Activated CD4-positive, CD25-positive, alpha-beta regulatory T cell (primary cell): ENCODE measurements at places on chromosomes 13 and 19.

DNA sequence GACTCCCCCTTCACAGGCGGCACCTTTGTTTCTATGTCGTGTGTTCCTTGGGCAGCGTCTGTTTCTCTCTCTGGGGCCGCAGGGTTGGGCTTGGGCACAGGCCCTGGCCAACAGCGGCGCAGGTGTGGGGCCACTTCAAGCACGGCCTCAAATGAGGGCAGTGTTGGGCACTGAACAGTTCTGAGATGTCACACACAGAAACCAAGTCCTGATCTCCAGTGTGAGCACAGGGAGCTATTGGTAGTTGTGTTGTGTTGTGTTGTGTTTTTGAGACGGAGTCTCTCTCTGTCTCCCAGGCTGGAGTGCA, 42.7 kb downstream of the GATAD2A start:
- DNase-seq: no peak

- no peak for DNase-seq
Observed at GRCh38 chr13:35472323-35472881, 4.1 kb downstream of the MAB21L1 start.

DNA sequence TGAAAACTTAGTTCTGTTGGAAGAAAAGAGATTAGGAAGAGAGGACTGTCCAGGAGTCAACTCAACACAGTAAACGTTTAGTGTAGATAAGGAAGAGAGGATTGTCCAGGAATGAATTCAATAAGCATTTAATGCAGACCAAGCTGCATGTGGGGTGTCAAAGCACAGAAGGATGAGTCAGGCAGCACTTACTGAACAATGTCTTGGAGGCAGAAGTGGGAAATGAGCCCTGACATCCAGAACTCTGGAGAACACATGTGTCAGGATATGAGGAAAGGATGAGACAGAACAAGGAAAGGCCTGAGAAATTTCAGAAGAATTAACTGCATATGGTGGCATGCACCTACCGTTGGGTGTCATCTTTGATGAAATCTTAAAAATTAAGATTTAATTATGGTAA, 429.2 kb upstream of the HTR2A start:
- DNase-seq: no peak

DNA sequence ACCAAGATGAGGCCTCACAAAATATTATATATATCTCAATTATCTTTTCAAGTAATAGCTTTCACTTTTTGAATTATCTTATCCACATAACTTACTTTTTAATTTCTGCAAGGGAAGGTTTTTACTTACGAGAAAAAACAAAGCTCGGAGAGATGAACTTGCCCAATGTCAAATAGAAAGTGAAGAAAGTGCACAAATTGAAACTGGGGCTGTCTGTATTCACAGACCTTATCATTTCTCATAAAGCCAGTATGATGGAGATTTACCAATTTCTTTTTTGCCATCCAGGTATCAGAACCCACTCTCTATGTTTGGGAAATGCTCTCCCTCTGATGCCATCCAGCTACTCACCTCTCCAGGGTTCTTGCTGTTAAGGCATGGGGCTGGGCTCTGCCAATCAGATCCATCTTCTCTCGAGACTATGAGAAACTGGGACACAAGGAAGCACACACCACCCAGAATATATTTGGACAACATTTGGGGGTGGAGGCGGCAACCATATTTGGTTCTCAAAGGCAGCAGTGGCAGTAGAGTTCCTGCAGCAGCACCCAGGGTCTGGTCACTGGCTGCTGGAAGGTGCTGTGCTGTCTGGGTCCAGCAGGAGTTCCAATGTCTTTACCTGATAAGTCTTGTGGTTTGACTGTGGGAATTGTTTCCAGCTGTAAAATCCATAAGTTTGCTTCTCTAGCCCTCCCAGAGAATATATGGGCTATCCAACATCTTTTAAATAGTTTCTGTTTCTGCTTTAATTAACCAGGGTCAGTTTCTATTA, 45.8 kb upstream of the SCEL start:
- no peak for DNase-seq

DNA sequence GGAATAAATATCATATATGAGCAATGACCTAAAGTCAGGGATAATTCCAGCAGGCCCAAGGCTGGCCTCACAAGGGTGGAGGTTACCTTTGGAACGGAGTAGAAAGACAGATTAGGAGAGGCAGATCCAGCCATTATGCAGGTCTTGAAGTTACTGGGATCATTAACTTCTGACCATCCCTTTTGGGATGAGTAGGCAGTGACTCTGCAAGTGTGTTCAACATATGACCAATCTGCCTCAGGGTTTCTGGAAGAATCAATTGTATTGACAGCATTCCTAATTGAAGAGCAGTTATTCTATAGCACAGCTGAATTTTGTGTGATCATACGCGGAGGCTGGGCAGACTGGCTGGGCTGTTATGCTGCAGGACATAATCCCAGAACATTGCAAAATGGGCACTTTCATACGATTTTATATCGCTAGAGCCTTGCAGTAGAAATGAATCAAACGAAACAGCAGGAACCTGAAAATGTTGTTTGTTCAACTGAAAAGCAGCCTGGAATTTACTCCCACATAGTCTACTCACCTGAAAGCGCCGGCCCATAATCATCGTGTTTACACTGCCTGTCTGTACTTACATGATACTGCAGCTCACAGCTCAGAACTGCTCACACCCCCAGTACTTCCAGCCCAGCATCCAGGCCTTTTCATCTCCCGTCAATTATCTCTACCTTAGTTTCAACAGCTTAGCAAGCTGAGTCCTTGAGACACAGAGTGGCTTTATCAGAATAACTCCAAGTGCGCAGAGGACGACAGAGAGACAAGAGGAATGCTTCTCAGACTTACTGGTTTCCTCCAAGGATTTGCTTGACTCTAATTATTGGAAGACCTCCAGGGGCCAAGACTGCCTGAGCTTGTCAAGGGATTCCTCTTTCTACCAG, 556.1 kb downstream of the EFNB2 start:
- no peak for DNase-seq

- DNase-seq: no peak
Observed at GRCh38 chr13:79780240-79780639, 299.3 kb downstream of the NDFIP2 start.
